ENCODE measurements at places on chromosomes 3 and 15.

- no peak for DNase-seq
Measured at GRCh38 chr3:190130696-190131095, 10.0 kb upstream of the P3H2 start.

GRCh38 chr15:69719527-69720240 lies 267.1 kb downstream of the RPLP1 start:
- no peak for DNase-seq

DNA sequence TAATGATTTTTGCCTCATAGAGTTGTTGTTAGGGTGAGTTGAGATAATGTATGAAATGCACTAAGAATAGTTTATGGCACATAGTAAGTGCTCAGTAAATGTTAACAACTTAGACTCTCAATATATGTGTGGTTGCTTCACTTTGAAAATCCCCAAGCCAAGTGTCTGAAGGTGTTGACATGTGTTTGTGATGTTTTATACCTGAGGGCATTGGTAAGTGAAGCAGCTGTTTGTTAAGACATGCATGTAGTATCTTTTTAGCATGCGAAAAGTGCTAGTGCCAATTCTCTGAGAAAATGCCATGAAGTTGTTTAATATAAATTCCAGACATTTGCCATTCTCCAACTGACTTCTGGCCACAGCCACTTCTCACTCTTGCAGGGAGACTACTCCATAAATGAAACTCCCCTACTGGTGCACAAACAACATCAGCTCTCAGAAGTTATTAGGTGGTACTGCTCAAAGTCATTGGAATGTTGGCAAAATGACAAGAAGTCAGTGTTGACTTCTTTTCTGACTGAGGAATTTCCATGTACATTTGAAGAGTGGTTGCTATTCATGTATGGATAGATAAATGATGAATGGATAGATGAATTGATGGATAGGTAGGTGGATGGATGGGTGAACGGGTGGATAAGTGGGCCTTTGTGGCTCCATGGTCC lies 103.6 kb upstream of the NUDT16 start:
- no peak for DNase-seq

DNA sequence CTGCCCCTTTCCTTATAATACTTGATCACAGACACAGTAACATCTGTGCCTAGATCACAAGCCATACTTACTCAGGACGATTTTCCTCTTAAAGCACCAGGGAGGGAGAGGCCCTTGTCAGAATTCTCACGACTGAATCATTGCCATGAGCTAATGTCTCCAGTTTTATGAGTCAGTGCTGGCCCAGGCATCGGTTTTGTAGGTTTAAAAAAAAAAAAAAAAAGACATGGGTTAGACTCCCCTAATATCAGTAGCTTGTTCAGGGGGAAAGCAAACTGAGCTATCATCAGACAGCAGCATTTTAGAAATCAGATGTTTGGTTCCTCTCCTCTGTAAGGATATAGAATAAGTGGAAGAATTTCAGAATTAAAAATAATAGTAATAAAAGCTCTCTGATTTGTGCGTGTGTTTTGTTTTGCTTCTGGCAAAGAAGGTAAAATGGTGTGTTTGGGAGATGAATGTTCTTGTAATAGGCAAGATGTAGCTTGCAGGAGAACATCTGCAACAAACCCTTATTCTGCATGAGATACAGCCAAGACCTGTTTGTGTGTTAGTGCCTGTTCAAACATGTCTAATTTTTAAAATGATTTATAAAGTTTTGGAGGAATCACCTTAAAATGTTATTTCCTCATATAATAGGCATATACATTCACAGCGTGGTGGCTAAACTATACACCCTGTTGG lies 193.6 kb downstream of the TP63 start:
- DNase-seq: no peak

DNA sequence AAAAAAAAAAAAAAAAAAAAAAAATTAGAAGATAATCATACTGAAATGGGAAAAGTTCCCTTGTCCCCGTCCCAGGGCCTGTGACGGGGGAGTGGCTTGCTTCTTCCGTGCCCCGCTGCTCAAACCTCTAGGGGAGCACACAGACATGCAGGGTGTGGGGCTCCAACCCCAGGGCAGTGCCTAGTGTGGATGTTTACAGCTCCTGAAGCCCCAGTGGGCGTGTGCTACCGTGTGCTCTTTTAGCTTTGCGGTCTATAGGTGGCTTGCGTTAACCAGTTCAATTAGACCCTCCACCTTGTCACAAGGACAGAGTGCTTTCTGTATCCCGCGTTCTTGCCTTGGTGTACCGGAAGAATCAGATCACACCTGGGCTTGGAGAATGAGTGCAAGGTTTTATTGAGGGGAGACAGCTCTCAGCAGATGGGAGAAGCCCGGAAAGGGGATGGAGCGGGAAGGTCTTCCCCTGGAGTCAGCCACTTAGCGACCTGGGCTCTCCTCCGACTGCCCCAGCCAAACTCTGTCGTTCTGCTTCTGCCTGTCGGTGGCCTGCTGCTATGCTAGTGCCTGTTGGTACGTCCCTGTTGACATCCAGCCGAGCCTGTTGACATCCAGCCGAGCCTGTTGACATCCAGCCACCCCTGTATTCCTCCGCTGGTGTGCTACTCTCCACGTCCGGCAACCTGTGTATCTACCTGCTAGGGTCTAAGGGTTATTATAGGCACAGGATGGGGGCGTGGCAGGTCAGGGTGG lies 569.8 kb downstream of the VGLL3 start:
- DNase-seq: no peak

- no peak for DNase-seq
Measured at GRCh38 chr3:188431040-188431439, 277.1 kb downstream of the LPP start.

DNA sequence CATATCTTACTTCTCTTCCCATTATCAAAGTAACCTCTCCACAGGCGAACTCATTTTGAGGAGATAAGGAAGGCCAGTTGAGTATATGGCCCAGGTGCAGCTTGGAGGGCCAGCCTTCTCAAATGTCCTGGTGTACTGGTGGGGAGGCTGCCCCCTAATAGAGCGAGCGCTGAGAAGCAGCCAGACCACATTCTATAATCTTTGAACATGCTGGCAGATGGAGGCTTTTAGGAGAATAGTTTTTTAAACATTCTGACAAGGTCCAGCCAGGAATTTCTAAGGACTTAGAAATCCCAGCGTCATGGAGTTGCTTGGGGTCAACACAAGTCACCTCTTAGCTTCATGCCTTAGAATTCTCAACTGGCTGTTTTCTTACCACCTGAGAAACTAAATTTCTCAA lies 5.8 kb downstream of the WDR5B start:
- DNase-seq: no peak

DNA sequence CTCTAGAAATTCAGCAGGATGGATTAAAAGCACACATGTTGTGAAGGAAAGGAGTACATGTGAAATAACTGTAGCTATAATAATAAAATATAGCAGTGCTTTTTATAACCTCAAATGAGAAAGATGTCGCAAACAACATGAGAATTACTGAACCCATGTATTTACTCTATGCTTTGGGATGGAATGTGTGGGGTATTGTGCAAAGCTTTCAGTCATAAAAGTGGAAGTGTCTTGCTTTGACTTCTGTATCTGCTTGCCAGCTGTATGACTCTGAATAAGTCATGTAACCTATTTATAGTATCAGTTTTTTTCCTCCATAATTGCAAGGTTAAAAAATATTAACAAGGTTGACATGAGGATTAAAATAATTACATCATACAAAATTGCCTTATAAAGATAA lies 519.3 kb upstream of the CADM2 start:
- no peak for DNase-seq

GRCh38 chr3:139213936-139214335 lies 129.9 kb upstream of the MRPS22 start:
- DNase-seq: no peak

DNA sequence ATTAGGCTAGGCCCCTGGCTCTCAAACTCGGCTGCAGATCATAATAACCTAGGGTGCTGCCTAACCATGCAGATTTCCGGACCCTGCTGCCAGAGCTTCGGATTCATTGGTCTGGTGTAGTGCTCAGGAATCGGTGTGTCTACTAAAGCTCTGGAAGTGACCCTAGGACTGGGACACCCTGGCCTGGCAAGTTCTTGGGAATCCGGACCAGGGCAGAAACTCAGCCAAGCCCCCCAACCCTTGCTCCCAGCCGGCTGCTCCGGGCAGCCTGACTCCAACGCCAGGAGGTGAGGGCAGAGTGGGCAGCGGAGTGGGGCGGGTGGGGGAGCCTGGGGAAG lies 23.0 kb downstream of the IGDCC3 start:
- DNase-seq: no peak

- no peak for DNase-seq
Measured at GRCh38 chr3:79032686-79033318, 735.0 kb downstream of the ROBO1 start.

GRCh38 chr3:171480526-171480925 lies 20.3 kb upstream of the TNIK start:
- DNase-seq: no peak

DNA sequence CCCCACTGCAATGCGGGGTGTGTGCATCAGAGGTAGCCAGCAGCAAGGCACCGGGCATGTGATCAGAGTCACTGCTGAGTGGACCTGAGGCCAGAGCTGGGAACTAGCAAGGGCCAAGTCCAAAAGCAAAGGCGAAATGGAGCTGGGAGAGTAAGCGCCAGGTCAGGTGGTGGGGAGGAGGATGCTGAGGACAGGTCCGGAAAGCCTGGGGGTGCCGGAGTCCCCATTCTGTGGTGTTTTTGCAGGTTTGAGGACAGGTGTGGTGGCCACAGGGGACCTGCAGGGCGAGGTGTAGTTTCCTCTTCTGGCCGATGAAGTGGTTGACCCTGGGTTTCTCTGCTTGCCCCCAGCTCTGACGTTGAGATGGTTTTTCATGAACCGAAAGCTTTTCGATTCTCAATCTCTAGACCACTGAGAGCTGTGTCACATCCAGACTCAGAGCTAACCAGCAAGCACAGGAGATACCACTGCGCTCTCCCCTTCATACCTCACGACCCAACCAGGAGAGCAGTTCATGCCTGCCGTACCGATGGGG lies 35.0 kb upstream of the HES1 start:
- DNase-seq: no peak

- DNase-seq: no peak
Measured at GRCh38 chr3:33648793-33649192, 69.3 kb downstream of the CLASP2 start.

DNA sequence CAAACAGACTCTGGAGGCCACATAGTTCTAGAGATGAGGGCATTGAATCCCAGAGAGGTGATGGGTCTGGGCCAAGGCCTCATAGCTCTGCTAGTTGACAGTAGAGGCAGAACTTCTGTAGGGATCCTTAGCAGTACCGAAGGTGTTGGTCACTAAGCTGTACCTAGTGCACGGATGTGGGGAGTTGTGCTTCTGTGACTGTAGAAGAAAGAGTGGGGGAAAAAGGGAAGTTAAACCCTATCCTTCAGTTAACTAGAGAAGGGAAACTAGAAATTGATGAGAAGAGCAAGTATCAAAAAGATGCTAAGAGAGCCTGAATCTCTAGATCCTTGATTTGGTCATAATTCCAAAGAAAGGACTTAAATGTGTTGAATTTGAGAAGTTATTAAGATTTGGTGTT lies 186.7 kb downstream of the NFKBIZ start:
- DNase-seq: no peak

- DNase-seq: no peak
Measured at GRCh38 chr15:85531083-85531482, 150.7 kb downstream of the AKAP13 start.

DNA sequence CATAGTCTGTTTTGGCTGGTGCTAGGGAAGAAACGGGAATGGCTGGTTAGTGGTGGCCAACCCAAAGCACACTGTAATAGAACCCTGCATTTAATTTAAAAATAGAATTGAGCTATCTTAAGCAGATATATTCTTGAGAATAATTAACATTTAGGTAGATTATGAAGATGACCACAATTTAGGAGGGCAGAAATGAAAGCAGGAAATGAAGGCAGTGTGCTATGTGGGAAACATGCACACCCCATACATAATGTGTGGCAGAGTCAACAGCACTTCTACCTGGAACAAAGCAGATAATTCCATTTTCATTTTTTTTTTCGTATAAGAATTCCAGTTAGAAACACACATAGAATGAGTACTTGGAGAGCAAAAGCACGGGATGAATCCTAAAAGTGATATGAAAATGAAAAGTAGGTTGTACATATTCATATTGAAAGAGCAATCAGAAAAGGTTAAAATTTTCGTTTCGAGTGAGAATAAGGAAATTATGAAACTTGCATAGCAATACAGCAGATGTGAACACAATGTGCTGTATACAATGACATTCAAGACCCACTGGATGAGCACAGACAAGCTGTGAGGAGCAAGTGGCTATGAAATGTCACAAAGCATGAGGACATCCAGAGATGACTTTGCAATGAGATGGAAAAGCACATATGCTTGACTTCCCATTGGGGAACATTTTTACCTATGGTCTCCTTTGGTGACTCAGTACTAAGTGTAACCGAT lies 102.6 kb downstream of the TFG start:
- DNase-seq: no peak

- DNase-seq: no peak
Measured at GRCh38 chr15:36673039-36673438, 93.6 kb downstream of the CDIN1 start.

- DNase-seq: no peak
Measured at GRCh38 chr3:22175947-22176346, 424.9 kb upstream of the ZNF385D start.

DNA sequence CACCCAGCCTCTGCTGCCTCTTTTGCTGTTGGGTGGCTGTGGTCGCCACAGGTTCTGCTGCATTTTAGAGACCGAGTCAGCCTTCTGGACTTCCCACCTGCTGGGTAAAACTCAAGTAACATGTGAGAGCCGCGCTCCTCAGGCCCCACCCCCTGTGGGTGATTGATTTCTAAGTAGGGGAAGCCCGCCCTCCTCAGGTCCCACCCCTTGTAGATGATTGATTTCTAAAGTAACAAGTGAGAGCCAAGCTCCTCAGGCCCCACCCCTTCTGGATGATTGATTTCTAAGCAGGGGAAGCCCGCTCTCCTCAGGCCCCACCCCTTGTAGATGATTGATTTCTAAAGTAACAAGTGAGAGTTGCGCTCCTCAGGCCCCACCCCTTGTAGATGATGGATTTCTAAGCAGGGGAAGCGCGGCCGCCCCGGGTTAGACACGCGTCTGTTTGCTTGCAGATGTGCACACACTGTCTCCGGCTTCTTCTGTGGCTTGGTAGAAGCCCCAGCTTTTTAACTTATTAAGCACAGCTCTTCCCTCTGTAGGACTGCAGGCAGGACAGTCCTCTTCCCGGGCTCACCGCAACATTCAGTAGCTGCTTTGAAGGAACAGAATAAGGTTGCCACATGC lies 83.4 kb downstream of the FAM43A start:
- DNase-seq: peak; percentile 94

DNA sequence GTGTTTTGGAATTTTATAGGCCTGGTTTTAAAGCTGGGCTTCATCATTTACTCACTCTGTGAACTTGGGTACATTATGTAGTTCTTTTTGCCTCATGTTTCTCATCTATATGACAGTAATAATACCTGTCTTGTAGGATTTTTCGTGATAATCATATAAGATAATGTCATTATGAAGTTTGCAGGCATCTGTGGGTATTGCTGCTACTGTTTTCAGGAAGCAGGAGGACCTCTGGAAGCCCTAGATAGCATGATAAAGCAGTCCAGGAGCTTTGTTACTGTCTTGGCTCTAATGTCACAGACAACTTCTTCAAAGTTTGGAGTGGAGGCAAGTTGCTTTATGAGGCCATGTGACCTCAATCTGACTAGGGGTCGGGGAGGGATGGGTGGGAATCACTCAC lies 145.0 kb upstream of the MEIS2 start:
- DNase-seq: no peak

All from NCI-H187 treated with DMSO at 0.1 percent for 48 hours (cell line).